Naive B cell (primary cell): ENCODE measurements at places on chromosomes 4 and X.

- H3K4me3 ChIP-seq: no peak overlapping the region
- H3K27ac ChIP-seq: no peak overlapping the region
- H3K27me3 ChIP-seq: no peaks in the 10 kb centered on the region
- H3K4me1 ChIP-seq: no peaks in the 10 kb centered on the region
These were observed 1622.4 kb upstream of the PCDH10 start for GRCh38 chr4:131526686-131527085.

DNA sequence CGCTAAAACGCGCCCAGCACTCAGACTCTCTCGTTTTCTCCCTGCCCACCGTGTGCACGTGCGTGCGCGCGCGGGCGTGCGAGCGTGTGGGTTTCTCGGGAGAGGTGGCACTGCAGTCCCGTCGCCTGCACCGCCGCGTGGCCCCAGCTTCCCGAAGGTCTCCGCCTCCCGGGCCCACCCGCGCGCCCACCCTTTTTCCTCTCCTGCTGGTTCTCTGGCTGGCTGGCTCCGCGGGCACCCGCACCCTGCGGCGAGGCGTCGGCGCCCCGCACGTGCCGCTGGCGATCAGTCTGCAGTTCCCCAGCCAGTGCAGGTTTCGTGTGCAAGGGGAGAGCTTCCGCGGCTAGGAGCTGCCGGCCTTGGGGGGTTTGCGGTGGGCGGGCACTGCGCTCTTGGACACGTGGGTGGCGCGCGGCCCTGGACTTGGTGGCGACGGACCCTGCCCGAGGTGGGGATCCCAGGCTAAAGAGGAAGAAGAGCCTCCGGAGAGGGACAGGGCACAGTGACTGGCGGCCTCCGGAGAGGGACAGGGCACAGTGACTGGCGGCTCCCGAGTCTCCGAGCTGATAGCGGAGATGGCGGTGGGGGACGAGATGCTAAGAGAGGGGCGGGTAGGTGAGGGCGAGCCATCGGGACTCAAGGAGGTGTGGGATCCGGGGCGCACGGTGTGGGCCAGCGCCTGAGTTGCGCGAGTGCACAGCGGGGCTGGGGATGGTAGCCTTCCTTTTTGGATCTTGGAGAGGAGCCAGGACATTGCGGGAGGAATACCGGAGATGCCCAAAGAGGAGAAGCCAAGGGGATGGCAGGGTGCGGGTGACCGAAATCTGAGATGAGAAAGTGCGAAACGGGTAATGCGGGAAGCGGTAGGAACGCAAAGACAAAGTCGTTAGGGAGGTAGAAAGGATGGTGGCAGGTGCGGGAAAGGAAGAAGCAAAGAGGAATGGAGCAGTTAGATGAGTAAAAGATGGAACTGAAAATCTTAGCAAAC is at the start of gene FAM184B:
TSS of gene FAM184B (minus strand) at position 322 of the 988 bp plus-strand sequence. CDS start 322 bp downstream, outside the sequence.
- peak within 1 kb of the TSS; percentile 81 for H3K27ac ChIP-seq
- peaks cover 5% of the 10 kb centered on the region for H3K36me3 ChIP-seq
- no peak for DNase-seq
- H3K4me3 ChIP-seq: peak within 1 kb of the TSS; percentile 41

GRCh38 chr4:123536225-123536624 is 139.6 kb downstream of the SPRY1 start:
- H3K27ac ChIP-seq: peak overlapping the region; percentile 82
- no peaks in the 10 kb centered on the region for H3K27me3 ChIP-seq
- H3K4me3 ChIP-seq: peak overlapping the region; percentile 48
- peaks cover 19% of the 10 kb centered on the region for H3K4me1 ChIP-seq
- H3K36me3 ChIP-seq: no peaks in the 10 kb centered on the region

DNA sequence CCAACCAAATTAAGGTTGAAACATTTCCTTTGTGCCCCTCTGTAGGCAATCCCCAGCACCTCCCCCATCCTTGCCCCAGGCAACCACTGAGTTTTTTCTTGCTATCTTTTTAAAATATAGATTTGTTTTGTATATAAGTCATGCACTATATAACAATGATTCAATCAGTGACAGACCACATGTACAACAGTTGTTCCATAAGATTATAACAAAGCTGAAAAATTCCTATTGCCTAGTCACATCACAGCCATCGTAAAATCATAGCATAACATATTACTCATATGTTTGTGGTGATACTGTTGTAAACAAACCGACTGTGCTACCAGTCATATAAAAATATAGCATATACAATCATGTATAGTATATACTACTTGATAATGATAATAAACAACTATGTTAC is 211.9 kb upstream of the NRK start:
- H3K36me3 ChIP-seq: no peaks in the 10 kb centered on the region
- no peaks in the 10 kb centered on the region for H3K4me1 ChIP-seq
- no peak overlapping the region for H3K27ac ChIP-seq
- DNase-seq: no peak

GRCh38 chrX:150507251-150507856 is 61.1 kb upstream of the MTM1 start:
- H3K27ac ChIP-seq: no peak overlapping the region
- no peak for DNase-seq
- H3K4me3 ChIP-seq: no peak overlapping the region
- no peaks in the 10 kb centered on the region for H3K27me3 ChIP-seq

DNA sequence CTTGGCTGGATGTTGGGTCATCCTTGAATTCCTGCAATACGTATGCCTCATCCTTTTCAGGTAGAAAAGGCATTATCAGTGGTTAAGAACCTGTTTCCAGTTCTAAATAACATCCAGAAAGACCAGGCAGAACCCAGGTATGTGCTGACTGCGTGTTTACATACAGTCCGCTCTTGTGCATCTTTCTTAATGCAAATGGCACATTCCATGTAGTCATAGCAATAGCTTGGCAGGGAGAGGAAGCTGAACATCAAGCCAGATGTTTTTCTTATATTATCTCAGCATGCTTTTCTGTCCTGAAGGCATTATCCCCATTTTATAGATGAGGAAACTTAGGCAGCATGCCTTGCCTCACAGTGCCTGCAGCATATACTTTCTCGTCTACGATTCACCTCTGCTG is 2.1 kb downstream of the DCLK2 start:
- H3K4me3 ChIP-seq: peak overlapping the region; percentile 94
- peaks cover 13% of the 10 kb centered on the region for H3K27me3 ChIP-seq
- DNase-seq: no peak

GRCh38 chr4:118683513-118683912 is 1.7 kb upstream of the METTL14 start:
- no peak overlapping the region for H3K4me3 ChIP-seq
- H3K36me3 ChIP-seq: no peaks in the 10 kb centered on the region
- no peak overlapping the region for H3K27ac ChIP-seq
- peaks cover 23% of the 10 kb centered on the region for H3K4me1 ChIP-seq
- no peaks in the 10 kb centered on the region for H3K27me3 ChIP-seq
- DNase-seq: no peak

GRCh38 chr4:104693601-104694201 is 199.0 kb upstream of the CXXC4 start:
- no peaks in the 10 kb centered on the region for H3K27me3 ChIP-seq
- no peaks in the 10 kb centered on the region for H3K4me1 ChIP-seq
- H3K36me3 ChIP-seq: no peaks in the 10 kb centered on the region
- no peak overlapping the region for H3K4me3 ChIP-seq
- DNase-seq: no peak

DNA sequence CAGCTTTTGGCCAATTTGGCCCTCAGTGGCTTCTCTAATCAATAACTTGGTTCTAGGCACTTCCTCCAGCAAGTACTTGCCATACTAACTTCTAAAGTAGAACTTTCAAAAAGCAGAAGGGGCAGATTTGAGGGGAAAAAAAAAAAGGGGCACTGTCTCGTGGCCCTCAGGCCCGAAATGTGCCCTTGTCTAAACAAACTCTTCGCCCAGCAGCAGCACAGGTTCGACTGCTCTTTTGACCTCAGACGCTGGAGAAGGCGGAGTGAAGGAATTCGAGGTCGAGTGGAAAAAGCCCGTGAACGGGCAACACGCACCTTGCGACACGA is 775 bp downstream of the GRPEL1 start:
- no peak for DNase-seq
- H3K27ac ChIP-seq: peak overlapping the region; percentile 87
- peak overlapping the region; percentile 96 for H3K4me3 ChIP-seq
- no peaks in the 10 kb centered on the region for H3K36me3 ChIP-seq
- H3K27me3 ChIP-seq: peaks cover 6% of the 10 kb centered on the region

DNA sequence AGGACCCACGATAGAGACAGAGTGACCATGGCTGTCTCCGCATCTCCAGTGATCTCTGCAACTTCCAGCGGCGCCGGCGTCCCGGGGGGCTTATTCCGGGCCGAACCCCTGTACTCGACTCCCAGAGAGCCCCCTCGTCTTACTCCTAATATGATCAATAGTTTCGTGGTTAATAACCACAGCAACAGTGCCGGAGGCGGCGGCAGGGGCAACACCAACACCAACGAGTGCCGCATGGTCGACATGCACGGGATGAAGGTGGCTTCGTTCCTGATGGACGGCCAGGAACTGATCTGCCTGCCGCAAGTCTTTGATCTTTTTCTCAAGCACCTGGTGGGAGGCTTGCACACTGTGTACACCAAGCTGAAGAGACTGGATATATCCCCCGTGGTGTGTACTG is 343 bp downstream of the DACH2 start:
- peaks cover 21% of the 10 kb centered on the region for H3K4me1 ChIP-seq
- no peak for DNase-seq
- H3K27me3 ChIP-seq: peaks cover 27% of the 10 kb centered on the region

GRCh38 chrX:14295426-14295825 is 233.9 kb upstream of the GLRA2 start:
- no peaks in the 10 kb centered on the region for H3K4me1 ChIP-seq
- H3K36me3 ChIP-seq: no peaks in the 10 kb centered on the region
- DNase-seq: no peak
- H3K4me3 ChIP-seq: no peak overlapping the region

DNA sequence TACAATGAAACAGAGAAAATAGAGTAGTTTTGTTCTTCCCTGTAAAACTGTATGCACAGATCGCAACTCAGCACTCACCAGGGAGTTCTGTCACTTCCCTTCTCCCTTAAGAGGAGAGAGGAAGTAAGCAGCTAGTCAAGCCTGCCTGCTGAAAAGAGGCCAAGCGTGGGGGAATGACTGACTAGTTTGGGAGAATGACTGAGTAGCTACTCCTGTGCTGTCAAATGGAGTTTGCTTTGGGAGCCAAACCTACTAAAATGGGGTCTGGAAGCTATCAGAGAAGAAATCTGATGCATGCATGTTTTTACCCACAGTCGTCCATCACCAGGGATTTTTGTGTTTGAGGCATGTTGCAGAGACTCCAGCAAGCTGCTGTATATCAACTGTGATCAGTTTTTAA is 54.6 kb upstream of the LHFPL1 start:
- H3K36me3 ChIP-seq: no peaks in the 10 kb centered on the region
- peaks cover 8% of the 10 kb centered on the region for H3K27me3 ChIP-seq
- peak overlapping the region; percentile 86 for H3K27ac ChIP-seq
- no peak for DNase-seq
- H3K4me3 ChIP-seq: peak overlapping the region; percentile 80

GRCh38 chrX:94216738-94217137 is 542.7 kb downstream of the FAM133A start:
- no peak overlapping the region for H3K27ac ChIP-seq
- no peak for DNase-seq
- no peaks in the 10 kb centered on the region for H3K36me3 ChIP-seq
- H3K4me1 ChIP-seq: no peaks in the 10 kb centered on the region

DNA sequence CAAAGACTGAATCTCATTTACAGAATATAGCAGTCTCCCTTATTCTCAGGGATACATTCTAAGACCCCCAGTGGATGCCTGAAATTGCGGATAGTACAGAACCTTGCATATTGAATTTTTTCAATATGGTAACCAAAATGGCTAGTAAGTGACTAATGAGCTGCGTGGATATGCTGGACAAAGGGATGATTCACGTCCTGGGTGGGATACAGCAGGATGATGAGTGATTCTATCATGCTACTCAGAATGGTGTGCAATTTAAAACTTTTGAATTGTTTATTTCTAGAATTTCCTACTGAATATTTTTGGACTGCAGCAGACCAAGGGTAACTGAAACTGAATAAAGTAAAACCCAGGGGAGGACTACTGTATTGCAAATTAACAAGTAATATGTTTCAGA is 66.7 kb downstream of the STAG2 start:
- no peaks in the 10 kb centered on the region for H3K36me3 ChIP-seq
- no peak for DNase-seq
- no peak overlapping the region for H3K4me3 ChIP-seq
- H3K27me3 ChIP-seq: no peaks in the 10 kb centered on the region
- no peak overlapping the region for H3K27ac ChIP-seq

- peaks cover 42% of the 10 kb centered on the region for H3K27me3 ChIP-seq
- no peak overlapping the region for H3K27ac ChIP-seq
- H3K4me3 ChIP-seq: peak overlapping the region; percentile 15
These were observed 1.1 kb downstream of the FGFR3 start for GRCh38 chr4:1793940-1794808.

DNA sequence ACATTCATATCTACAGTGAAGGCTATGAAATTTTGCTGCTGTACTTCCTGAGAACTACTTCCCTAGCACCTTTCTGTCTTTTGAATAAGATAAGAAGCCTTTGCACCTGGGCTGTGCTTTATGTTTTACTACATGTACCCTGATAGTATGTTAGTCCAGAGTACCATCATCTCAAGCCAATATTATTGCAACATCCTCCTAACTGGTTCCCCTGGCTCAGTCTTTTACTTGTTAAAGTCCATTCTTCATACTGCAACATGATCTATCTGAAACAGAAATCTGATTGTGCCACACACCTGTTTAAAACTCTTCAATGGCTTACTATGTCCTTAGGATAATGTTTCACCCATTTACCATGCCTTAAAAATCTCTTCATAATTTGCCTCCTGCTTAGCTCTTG is 102.3 kb downstream of the AGTR2 start:
- no peaks in the 10 kb centered on the region for H3K36me3 ChIP-seq
- H3K4me3 ChIP-seq: no peak overlapping the region
- no peak for DNase-seq
- no peaks in the 10 kb centered on the region for H3K27me3 ChIP-seq
- H3K4me1 ChIP-seq: no peaks in the 10 kb centered on the region

- no peak for DNase-seq
- no peaks in the 10 kb centered on the region for H3K27me3 ChIP-seq
- no peaks in the 10 kb centered on the region for H3K36me3 ChIP-seq
- no peak overlapping the region for H3K27ac ChIP-seq
- H3K4me1 ChIP-seq: no peaks in the 10 kb centered on the region
- H3K4me3 ChIP-seq: no peak overlapping the region
These were observed 106.9 kb downstream of the COL4A6 start for GRCh38 chrX:108331126-108331909.

DNA sequence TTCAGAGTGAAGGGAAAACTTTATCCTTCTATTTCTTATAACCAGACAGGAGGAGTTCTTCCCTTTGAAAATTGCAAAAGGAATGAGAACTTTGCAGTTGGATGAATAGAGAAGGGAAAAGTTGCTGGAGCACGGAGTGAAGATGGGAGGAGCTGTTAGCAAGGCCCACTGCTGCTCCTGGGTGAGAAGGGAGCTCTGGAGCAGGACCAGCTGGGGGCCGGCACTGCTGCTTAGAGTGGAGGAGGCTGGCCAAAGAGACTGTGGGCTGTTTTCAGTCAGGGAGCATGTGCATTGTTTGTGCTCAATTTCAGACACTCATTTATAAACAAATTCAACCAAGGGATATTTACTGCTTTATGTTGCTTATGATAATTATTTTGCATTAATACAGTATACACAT is 164.2 kb downstream of the STIM2 start:
- no peak overlapping the region for H3K4me3 ChIP-seq
- H3K27me3 ChIP-seq: no peaks in the 10 kb centered on the region
- no peak overlapping the region for H3K27ac ChIP-seq

GRCh38 chr4:141658309-141658708 is 21.9 kb downstream of the IL15 start:
- no peak overlapping the region for H3K27ac ChIP-seq
- no peaks in the 10 kb centered on the region for H3K27me3 ChIP-seq
- peaks cover 19% of the 10 kb centered on the region for H3K36me3 ChIP-seq
- no peak overlapping the region for H3K4me3 ChIP-seq
- no peak for DNase-seq

- no peak for DNase-seq
- no peaks in the 10 kb centered on the region for H3K27me3 ChIP-seq
- H3K36me3 ChIP-seq: no peaks in the 10 kb centered on the region
These were observed 23.8 kb downstream of the COL25A1 start for GRCh38 chr4:109278594-109279031.
